ENCODE measurements at places on chromosomes 1 and 21.

DNA sequence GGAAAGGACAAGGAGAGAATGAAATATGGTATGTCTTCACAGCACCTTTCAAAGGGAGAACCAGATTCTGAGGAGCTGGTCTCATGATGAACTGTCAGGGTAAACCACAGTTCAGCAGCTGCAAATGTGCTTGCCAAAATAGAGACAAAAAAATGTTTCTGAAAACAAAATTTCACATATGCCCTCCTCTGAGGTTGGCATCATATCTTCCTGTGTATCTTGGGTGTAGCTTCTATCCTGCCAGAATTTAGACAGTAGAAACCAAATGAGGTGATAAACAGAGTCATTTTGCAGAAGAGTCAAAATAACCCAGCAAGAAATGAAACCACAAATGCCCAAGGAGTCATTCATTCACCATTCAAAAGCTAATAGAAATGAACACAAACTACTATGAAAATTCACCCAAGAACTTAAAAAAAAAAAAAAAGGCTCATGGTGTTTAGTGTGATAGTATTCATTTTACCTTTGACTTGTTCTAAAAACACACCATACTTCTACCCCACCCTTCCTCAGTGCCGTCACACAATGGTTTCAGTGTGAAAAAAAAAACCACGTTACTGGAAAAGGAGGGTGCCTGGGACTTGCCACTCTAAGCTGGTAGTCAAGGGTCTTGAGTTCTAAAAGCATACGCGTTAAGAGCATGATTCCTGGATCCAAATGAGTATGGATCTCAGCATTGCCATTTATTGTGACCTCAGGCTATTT lies 18.5 kb downstream of the SELL start:
- DNase-seq: no peak

- DNase-seq: no peak
Measured at GRCh38 chr1:39391691-39392679, 99.5 kb upstream of the BMP8A start.

GRCh38 chr1:213281640-213282301 lies 230.7 kb downstream of the RPS6KC1 start:
- no peak for DNase-seq

GRCh38 chr1:119008483-119009311 lies 20.6 kb upstream of the TBX15 start:
- peak; percentile 18 for DNase-seq

DNA sequence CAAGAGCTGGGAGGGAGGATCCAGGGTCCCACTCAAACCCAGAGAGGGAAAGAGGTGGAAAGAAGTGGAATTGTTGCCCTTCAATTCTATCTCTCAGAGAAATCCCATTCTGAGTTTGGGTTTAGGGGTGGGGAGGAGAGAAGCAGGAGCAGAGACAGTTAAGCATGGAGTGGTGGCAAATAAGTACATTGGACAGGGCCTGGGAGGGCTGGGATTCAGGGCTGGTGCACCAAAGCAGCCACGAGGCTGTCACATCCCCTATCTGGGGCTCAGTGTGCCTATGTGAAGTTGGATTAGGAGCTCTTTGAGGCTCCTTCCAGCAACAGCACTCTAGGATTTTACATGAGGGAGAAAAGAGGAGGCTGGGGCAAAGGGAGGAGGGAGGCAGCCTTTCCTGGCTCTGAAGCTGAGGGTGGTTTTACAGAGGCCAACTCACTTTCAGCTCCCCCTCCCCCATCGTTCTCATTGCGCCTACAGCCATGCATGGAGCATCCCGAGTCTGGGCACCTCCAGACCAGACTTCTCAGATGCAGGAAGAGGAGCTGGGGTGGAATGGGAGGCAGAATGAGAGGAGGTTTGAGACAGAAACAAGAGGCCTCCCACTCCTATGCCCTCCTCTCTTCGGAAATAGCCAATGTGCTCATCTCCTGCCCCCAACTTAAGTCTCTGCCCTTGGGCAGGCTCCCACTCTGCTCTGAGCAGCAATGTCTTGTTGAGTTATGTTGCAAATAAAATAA lies 3.0 kb upstream of the SYT6 start:
- DNase-seq: no peak

DNA sequence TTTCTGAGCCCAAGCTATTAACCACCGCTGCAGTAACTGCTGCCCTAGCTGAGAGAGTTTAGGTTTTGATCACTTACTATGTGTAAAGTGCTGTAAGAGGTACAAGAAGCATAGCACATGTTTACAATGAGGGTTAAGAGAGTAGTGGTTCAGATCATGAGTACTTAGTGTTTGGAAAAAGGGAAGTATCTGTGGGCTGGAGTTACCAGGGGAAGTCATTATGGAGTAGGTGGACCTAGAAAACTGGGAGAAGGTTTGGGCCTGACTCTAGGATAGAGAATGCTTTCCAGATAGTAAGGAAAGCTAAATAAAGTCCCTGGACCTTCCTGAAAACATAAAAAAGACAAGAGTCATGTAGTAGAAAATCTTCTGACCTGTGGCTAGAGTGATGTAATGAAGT lies 149.6 kb upstream of the PLXNA2 start:
- no peak for DNase-seq

DNA sequence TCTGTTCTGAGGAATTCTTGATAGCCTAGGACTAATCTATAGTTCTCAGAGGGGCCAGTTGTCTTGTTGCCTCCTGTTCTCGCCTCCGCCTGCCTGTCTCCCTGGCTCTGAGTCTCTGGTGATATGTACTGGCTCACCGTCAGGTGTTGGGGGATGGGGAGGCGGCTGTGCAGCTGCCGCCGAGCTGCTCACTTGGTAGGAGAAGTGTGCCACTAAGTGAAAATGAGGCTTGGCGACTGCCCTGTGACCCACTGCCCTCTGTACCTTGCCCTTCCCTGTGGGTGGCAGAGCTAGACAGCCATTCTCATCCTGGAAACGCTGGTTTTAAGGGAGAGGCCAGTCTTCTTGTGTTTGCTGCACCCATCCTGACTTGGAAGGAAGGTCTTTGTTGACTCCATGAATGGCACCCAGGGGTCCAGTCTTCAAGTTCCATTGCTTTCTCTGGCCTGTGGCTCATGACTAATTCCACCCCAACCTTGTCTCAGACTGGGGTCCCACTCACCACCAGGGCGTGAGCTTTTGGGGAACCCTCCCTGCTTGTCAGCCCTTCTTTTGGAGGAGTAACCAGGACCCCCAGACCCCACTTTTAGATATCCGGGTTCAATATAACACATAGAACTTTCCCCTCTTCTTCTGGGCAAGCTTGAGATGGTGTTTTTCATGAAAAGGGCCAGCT lies 120.6 kb downstream of the CACNA1E start:
- no peak for DNase-seq

GRCh38 chr1:225999912-226000337 lies 782 bp upstream of the SDE2 start:
- no peak for DNase-seq

DNA sequence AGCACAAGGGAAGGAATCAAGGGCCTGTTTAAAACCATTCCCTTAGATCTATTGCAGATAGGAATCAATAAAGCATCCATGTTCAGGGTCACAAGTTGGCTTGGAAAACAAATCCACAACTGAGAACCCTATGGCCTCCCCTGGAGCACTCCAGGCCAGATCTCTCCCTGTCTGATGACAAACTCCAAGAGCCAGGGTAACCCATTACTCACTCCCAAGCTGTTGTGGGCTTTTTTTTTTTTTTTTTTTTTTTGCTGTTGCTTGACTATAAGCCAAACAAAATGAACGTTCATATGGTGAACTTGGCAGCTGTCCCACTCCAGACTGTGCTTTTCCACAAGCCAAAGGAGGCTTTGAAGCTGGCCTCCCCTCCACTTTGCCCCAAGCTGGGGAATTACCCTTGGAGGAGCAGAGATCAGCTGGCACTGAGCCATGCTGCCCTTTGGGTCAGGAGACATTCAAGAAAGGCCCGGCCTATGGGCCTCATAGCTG lies 35.7 kb upstream of the VAV3 start:
- peak; percentile 92 for DNase-seq

DNA sequence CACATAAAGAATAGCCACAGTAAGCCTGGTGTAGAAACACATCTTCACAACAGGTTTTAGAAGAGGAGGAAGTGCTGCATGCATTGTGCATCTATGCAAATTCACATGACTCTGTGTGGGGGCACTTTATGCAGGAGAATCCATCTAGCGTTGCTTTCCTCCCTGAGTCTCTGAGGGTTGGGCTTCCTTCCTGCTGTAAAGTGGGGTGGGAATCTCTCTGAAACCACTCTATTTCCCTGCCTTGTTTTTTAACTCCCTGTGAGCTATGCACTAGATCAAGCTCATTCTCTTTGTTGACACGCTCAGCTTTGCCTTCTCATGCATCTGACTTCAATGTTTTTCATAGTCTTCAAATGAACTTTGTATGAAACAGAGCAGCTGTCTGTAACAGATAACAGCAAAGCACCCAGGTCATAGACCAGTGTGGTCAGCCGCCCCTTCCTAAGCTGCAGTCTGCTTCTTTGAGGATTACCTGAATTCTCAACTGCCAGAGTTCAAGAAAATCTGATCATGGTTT lies 102.7 kb upstream of the DPH5 start:
- DNase-seq: no peak

GRCh38 chr21:45152265-45152746 lies 77.9 kb downstream of the ADARB1 start:
- DNase-seq: no peak

GRCh38 chr1:23634840-23635651 lies 56.6 kb upstream of the RPL11 start:
- peak; percentile 41 for DNase-seq

GRCh38 chr1:96220651-96221050 lies 500.9 kb upstream of the PTBP2 start:
- DNase-seq: no peak

- DNase-seq: no peak
Measured at GRCh38 chr1:49397086-49397485, 620.4 kb upstream of the BEND5 start.

GRCh38 chr1:236320671-236321070 lies 38.9 kb upstream of the ERO1B start:
- peak; percentile 68 for DNase-seq

DNA sequence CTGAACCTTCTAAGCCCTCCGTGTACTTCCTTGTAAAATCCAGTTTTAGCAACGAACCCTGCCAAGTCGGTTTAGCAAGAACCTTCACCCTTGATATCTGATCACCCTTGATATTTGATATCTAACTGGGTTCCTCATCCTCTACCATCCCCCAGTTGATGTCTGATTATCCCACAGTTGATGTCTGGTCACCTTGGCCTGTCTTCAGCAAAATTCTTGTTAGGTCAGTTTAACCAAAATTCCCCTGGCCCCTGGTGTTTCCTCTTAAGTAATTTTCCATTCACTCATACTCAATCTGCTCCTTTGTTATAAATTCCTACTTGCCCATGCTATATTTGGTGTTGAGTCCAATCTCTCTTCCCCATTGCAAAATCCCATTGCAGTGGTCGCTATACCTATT lies 114.5 kb upstream of the ZNHIT6 start:
- no peak for DNase-seq

DNA sequence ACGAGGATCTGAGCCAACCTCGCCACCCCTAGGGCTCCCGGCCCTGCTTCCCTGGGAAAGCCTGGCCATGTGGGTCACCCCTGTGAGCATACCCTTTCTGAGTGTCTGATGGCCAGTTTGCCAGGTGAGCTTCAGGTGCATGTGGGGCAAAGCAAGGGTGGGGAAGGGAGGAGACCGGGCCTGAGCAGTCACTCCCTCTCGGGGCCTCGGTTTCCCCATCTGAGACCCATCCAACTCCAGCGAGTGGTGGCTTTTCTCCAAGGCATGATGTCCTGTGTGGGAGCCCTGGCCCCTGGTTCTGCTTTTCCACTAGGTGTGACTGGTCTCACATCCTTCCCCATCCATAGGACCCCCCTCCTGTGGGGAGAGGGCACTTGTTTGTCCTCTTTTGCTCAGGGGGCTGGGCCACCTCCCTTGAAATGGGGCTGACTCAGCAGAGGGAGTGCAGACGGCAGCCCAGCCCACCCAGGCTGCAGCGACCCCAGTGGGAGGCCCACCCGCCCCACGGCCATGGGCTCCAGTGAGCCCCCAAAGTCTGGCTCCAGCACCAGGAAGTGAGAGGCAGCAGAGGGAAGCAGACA lies 1.7 kb upstream of the WNT9A start:
- DNase-seq: no peak

GRCh38 chr1:46425726-46426125 lies 31.6 kb downstream of the FAAH start:
- DNase-seq: no peak

DNA sequence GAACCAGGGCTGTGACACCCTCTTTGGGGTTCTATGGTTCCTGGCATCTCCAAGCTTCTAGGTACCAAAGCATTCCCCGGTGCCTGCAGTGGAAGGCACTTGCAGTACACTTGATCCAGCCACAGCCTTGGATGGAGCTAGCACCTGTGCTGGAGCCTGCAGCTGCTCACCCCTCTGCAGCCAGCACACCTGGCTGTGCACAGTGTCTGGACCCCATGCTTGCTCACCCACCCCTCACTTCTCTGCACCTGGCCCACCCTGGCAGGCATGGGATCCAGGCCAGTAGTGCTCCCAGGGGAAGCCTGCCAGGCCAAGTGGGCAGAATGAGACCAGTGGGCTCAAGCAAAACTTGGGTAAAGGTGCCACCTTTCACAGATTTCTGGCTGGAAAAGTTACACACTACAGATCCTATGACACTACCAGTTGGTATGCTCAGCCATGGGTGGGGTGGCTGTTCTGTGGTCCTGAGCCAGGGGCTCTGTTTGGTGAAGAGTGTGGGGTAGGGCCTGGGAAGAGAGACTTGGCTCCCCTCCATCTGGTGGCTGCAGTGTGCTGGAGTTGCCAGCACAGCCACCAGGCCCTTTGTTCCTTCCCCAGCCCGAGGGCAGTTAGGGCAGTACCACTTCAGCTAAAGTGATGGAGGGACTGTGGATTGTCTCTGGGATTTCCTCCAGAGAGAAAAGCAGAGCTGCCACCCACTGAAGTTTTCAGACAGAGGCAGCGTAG lies 157.8 kb upstream of the LRRC7 start:
- no peak for DNase-seq

DNA sequence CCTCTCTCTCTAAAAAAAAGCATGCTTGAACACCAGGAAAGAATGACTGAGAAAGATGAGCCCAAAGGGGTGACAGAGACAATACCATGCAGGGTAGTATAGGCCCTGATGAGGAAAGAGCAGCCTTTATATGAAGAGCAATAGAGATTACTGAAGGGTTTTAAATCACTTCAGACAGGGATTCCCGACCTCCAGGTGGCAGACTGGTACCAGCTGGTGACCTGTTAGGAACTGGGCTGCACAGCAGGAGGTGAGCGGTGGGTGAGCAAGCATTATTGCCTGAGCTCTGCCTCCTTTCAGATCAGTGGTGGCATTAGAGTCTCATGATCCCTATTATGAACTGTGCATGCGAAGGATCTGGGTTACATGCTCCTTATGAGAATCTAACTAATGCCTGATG lies 30.8 kb upstream of the GTF2B start:
- no peak for DNase-seq

DNA sequence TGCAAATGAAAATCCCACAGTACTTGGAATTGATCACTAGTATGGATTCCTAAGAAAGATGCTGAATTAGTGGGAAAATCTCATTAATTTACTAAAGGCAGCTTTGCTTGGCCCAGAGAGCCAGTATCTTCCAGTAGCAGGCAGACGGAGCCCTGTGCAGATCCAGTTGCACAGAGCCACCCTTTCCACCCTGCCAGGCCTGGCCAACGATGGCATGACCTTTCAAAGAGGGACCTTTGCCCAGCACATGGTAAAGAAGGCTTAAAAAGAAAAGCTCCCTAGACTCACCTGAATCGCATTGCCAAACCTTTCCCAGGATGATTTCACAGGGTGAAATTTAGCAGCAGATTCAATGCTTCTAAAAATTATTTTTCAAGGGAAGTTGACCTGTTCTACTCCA lies 170.5 kb upstream of the CAMK1G start:
- DNase-seq: no peak

GRCh38 chr1:2184934-2185333 lies 9.6 kb downstream of the FAAP20 start:
- DNase-seq: no peak

GRCh38 chr1:173112129-173112528 lies 61.4 kb upstream of the TNFSF18 start:
- DNase-seq: no peak
